ENCODE measurements at places on chromosomes 2 and 18.

- DNase-seq, result no peak
These were observed 218.9 kb downstream of the NDUFA10 start for GRCh38 chr2:239806276-239806675.

DNA sequence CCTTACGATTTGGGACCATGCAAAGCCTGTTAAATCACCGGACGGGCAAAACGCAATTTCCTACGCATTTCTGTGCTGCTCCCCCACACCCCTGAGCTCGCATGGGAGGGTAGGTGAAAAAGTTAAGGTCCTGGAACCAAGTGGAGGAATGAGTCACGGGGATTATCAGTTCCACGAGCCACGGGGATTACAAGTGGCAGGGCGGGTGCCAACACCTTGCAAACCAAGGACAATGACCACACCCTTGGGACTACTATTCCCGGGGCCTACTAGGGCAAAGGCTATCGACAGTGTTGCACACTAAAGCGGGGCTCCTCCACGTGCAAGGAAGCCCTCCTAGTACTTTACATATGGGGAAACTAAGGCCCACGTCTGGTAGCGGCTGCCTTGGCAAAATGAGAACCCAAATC, 447 bp downstream of the RETSAT start:
- DNase-seq, result peak; percentile 56

DNA sequence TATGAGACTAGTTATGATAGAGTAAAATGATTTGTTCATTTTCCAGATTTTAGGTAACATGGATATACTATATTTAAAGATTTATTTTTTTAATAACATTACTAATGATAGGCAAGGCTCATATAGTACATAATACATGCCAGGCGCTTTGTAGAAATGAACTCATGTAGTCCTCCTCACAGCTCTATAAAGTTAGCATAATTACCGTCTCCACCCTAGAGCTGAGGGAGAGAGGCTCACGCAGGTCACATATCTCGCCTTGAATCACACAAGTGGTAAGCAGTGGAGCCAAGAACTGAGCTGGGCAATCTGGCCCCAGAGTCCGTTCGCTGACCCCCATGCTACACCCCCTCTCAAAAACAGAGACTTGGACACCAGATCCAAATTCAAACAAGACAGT, 222.5 kb downstream of the FAM210A start:
- no peak for DNase-seq

GRCh38 chr2:185567940-185568339, 170.7 kb upstream of the FSIP2 start:
- DNase-seq, result no peak
